C1 segment of cervical spinal cord (tissue), 14 donors: ENCODE measurements at places on chromosomes 7 and 10.

DNA sequence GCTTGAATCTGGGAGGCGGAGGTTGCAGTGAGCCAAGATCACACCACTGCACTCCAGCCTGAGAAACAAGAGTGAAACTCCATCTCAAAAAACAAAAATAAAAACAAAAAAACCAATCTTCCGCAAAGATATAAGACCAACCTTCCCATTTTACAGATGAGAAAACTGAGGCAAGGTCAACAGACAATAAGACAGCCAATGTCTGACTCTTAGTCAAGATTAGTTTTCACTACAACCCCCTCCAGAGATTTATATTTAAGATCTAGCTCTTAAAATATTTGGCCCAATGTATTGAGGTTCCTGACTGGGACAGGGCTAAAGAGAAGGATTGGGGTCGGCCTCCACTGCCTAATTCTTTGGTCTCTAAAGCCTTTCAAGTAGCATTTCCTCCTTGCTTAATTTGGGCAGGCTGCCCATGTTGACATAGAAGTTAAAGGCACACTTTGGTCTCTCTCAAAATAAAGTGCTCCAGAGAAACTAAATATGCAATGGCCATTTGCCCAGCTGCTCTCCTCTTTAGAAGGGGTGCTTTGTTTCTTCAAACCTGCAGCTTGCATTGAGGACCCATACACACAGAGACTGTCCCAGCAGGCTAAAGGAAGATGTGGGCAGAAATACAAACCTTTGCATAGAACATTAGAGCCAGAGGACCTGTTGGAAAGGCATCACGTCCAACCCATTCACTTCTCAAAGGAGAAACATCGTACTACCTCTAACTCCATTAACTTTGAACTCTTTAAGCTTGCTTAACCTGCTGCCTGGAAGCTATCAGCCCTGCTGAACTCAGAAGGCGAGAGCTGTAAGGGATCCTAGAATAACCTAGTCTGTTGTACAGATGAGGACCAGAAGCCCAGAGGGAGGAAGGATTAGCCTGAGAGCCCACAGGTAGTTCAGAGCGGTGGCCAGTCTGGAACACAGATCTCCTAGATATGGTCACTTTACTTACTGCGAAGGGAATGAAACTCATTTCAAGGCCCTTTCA, 3.9 kb downstream of the TECTB start:
- DNase-seq = peak; percentile 20

DNA sequence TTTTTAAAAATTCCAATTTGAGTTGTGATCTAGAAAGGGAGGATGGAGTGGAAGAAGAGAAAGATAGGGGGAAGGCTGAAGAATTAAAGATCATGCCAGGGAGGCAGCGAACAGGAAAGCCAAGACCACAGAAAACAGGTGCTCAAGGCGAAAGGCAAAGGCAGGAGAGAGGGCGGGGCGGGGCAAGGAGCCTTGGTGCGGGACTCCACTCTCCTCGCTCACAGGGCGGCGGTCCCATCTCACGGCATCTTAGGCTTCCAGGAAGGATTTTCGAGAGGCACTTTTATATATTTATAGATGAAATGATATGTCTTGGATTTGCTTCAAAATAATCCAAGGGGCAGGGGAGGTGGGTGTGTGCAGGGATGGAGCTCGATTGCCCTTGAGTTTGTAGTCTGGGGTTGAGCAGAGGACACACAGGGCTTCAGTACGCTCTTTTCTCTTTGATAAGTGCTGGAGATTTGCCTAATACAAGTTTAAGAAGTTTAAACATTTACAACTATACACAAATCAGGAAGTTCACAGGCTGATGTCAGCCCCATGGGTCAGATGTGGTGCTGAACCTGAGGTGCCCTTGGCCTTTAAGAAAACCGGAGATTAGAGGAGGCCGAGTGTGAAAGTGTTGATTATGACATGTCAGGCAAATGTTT, 161.1 kb downstream of the PRKAG2 start:
- no peak for DNase-seq

DNA sequence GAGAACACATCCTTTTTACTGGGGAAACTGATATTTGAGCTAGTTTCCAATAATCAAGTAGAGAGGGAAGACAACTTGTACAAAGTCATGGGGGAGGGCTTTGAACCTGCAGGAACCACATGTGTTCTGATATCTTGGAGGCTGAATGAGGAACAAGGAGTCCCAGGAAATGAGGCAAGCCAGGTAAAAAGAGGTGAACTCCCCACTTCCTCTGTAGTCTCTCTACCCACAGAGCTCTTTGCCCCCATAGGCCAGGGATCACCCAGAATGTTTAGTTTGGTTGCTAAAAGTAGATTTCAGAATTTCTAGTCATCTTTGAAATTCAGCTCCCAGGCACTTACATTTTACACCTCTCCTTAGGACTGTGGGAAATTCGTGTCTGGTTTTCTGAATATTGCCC, 276.4 kb downstream of the SFMBT2 start:
- DNase-seq = no peak

- DNase-seq = no peak
Observed at GRCh38 chr10:35331894-35332640, 4.2 kb upstream of the CCNY start.

DNA sequence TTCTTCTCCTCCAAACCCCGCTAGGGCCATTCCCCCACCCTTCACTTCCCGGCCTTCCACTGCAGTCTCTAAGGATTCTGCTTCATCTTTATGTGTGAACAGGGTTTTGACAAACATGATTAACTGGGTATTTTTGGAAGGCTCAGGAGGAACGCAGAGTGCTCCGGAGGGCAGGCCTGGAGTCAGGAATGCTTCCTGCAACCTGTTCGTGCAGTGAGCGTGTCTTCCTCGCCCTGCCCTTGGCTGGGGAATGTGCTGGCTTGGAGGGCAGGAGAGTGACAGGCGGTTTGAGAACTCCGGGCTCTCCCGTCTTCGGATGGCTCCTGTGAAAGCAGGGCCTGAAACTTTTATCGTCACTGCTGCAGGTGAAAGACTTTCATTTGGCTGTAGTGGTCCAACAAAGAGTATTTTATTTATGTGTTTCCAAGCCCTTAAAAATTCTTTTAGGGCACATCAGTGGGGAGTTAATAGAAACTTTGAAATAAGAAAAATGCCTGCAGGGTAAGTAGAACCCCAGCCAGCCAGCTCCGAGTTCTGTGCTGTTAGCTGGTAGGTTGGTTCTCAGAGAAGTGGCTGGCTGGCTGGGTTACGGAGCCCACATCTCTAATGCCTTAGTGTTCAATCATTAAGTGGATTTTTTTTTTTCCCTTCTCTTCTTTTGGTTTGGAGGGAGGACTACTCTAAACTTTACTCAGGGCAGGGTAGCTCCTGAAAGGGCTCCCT, 51.0 kb downstream of the TCF7L2 start:
- DNase-seq = no peak

DNA sequence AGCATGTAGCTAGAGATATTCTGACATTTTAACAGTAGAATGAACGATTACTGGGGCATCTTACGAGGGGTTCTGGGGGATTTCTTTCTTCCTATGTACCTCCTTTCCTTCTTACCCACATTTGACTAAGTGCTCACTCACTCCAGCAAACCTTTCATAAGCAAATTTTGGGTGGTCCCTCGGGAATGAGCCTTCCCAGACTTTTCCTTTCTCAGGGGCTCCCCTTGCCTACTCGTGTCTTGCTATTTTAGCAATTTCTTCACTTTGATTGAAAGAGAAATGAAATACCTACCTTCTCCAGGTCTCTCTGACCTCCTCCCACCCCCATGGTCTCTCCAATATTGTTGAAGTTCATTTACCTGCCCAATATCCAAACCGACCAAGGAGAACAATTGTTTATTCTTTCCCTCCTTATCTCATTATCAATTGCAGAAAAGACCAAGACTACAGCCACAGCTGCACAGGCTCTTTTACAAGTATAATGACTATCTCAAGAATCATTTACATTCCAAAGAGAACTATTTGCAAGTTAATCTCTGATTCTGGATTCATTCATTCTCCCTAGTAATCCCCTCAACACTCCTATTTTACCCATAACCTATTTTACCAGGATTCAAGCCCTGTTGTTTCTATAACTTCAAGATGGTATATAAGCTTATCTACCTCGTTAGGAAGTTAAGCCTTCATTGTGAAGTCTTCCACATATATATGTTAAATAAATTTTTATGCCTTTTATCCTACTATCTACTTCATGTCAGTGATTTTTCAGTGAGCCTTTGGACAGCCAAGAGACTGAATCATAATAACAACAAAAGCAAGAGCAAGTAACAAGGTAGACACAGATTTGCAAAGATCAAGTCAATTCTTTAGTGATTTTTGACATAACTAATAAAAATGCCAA, 480.6 kb downstream of the IPMK start:
- DNase-seq = no peak

GRCh38 chr10:72812753-72813430, 80.6 kb upstream of the OIT3 start:
- no peak for DNase-seq

- no peak for DNase-seq
Observed at GRCh38 chr7:26357799-26358151, 66.1 kb downstream of the SNX10 start.

GRCh38 chr10:11601670-11602069, 9.8 kb downstream of the USP6NL start:
- DNase-seq = no peak

DNA sequence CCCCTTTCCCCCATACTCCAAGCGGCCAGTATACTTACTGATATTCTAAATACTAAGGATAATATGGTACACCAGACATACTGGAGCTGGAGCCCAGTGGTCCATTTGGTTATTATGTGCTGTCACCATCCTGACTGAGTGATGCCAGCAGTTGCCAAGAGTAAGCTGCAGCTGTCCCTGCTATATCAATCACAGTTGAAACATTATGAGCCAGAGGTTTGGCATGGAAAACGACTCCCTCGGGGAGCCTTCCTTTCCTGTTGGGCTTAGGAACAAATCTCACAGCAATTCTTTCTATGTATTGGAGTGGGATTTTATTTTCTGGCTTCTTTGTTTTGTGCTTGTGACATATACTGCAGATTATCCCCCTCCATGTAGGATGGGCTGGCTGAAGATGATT, 32.6 kb downstream of the STRIP2 start:
- no peak for DNase-seq

DNA sequence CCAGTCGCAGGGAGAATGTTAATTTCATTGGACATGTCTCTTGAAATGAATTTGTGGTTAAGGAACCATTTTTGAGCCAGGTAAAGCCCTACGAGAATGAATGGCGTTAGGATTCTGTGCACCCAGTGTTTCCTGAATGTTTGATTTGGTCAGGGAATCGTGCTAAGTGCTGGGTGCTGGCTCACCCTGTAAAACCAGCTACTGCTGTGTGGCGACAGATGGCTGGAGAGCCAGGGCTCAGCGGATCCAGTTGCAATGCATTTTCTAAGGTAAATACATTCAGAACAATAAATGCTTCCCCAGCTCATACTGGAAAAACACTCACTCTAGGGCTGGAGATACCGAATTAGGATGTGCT, 355.5 kb downstream of the GLRX3 start:
- DNase-seq = no peak

DNA sequence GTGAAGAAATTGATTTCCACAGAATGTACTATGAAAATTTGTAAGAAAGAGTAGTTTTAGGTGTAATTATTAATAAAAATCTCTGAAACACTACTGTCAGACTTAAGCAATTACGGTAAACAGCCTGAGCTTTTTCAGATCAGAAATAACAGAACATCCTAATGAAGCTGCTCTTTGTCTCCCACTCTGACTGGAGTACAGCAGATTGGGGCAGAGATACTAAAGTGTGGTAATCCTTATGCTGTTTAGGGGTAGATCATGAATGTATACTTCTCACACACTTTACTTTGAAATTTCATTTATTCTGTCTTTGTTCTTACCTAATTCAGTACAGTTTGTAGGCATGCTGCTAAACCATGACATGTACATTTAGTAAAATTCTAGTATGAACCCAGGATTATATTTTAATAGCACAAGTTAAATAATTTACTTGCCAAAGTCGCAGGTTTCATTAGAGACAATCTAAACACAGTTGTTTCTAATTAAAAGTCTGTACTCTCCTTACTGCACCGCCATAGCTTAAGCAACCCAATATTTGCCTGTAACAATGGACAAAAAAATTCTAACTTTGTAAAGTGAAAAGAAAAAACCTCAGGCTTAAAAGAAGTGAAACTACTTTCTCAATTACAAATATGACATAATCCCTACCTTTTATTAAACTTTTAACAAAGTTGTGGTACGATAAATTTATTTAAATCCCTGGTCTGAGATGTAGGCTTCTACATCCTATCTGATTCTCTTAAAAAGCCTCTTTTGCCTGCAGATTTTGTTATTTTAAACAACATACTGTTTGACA, 88.8 kb downstream of the KMT2E start:
- DNase-seq = no peak

GRCh38 chr7:149776289-149776688, 2.9 kb upstream of the ZNF467 start:
- DNase-seq = no peak

DNA sequence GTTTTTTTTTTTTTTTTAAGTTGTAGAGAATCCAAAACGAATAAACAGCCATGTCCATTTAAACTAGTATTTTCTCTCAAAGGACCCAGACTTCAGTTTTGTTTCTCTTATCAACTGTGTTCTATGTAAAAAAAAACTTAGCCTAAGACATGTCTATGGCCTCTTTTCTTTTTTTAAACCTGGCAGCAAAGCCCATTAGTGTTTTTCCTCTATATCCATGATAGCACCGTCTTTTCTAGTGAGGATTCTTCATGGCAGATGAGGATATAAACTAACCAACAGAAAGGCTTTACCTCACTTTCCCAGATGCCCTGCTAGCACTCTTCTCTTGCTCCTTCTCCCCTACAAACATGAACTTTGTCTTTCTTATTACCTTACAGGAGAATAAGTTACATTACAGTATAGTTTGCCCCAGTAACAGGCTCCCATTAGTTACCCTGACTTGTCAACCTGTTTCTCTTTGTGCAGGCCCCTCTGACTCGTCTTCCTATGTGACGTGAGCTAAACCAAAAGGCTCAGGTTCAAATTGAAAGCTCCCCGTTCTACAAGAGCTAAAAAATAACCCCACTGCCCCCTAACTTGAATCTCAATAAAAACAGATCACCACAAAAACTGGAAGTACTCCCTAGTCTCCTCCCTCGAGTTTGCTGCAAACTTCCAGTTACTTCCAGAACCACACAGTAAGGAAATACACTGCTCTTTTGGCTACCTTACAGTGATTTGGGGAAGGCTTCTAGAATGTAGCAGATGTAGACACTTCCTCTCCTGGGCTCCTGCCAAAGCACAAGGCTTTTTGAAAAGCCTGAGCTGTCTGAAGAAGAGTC, 20.1 kb downstream of the P4HA1 start:
- no peak for DNase-seq

DNA sequence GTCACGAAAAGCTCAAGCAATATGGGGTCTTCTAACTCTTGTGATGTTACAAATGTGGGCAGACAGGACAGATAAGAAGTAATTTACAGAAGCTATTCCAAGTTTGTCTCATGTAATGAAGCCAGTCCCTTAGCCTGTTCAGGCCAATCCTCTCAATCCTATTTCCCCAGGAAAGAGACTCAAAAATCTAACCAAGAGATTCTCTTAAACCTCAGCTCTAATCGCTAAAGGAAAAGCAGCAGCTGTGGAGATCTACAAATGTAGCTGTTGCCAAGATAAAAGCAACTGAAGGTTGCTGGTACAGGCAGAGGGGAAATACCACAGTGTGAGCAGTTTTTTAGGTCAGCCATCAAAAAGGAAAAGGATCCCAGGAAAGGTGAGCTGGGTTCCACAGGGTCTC, 39.3 kb downstream of the ANK3 start:
- no peak for DNase-seq

- DNase-seq = no peak
Observed at GRCh38 chr10:112983444-112984056, 33.5 kb downstream of the TCF7L2 start.

- no peak for DNase-seq
Observed at GRCh38 chr7:132878204-132878919, 203.5 kb downstream of the CHCHD3 start.

GRCh38 chr10:14050598-14050997, 280.1 kb downstream of the FRMD4A start:
- no peak for DNase-seq
